ENCODE measurements at places on chromosomes 7 and 10.

DNA sequence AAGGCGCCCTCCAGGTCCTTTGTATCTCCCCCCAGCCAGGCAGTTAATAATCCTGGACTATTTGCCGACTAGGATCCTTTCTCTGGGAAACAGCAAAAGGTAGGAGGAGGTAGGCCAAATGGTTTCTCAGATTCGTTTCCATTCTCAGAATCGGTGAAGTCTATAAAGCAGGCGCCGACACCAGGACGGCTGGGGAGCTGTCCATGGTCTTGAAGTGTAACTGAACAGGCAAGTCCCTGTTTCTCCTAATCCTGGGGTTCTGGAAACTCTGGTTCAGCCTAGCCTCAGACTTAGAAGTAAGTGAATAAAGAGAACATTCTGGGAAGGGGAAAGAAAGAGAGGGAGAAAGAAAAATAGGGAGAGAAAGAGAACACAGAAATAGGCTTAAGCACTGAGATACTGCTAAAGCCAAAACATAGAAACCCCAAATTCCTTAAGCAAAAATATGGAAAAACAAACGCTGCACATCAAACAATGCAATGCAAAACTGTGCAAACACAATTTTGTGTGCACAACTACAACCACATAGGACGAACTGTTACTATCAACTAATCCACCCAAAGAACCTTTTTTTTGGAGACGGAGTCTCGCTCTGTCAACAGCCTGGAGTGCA is 11.1 kb upstream of the INA start:
- DNase-seq, result peak; percentile 23

DNA sequence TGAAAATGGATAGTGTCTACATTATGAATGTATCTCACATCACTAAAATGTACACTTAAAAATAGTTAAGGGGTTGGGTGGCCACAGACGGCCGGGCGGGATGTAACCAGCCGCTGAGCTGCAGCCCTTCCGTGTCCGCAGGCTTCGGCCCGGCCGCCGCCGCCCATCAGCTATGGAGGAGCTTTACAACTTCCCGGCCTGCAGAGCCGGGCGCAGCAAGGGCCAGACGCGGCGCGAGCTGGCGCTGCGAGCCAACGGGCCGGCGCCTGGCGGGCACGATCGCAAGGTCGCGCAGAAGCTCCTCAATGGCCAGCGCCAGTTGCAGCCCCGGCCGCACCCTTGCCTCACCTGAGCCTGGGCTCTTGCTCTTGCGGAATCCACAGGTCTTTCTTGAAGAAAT is 69.1 kb downstream of the KMT2C start:
- no peak for DNase-seq

GRCh38 chr7:30082686-30083085 is 52.1 kb upstream of the MTURN start:
- DNase-seq, result no peak

DNA sequence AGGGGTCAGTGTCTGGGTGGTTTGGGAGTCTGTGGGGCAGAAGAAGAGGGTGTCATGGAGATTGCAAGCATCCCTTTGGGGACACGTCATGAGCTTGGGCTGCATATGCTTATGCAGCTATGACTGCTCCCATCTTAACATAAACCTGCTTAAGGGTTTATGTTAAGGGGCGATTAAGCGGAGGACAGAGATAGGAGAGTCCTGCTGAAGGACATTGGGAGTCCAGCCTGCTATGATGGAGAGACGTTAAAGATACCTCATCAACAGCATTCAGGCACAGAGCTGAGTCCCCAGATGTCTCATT is 76.8 kb upstream of the AKR1E2 start:
- DNase-seq, result no peak

GRCh38 chr10:49441488-49442476 is 45.9 kb upstream of the DRGX start:
- DNase-seq, result no peak

DNA sequence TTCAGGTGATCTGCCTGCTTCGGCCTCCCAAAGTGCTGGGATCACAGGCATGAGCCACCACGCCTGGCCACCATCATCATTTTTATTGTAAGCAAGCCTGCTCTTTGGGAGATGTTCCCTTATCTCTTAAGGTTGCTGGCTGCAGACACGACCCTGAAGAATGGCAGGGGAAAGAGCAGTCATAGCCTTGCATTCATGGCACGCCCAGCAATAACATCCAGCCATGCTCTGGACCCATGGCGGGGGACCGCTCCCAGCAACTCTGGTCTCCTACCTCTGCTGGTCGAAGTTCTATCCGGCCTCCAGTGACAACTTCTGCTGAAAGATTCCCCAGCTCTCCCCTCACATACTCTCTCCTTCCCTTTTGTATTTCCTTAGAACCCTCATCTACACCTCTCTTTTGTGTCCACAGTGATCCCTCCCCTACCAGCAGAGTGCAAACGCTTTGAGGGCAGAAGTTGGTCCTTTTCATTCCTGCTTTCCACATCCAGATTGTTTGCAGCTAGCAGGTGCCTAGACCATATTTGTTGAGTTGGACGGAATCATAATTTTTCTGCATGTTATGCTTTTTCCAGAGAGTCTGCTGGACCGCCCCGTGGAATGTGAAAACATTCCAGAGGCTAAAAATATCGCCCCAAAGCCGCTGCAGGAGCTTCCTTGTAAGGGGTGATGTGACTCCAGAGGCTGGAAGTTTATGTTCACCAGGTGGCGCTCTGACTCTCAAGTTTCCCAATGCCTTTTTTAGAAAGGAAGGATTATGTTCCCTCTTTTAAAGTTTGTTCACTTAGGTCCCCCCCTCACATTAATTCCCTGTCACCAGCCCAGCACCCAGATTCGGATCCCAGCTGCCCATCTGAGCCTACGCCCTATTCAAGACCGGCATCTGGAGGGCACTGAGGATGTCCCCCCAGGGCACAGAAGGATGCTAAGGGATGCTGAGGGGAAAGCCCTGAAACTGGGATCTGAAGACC is 4.3 kb upstream of the MARVELD1 start:
- DNase-seq, result no peak

GRCh38 chr7:19619122-19619521 is 89.7 kb downstream of the POLR1F start:
- no peak for DNase-seq

GRCh38 chr7:49852619-49853462 is 79.4 kb downstream of the VWC2 start:
- DNase-seq, result no peak

DNA sequence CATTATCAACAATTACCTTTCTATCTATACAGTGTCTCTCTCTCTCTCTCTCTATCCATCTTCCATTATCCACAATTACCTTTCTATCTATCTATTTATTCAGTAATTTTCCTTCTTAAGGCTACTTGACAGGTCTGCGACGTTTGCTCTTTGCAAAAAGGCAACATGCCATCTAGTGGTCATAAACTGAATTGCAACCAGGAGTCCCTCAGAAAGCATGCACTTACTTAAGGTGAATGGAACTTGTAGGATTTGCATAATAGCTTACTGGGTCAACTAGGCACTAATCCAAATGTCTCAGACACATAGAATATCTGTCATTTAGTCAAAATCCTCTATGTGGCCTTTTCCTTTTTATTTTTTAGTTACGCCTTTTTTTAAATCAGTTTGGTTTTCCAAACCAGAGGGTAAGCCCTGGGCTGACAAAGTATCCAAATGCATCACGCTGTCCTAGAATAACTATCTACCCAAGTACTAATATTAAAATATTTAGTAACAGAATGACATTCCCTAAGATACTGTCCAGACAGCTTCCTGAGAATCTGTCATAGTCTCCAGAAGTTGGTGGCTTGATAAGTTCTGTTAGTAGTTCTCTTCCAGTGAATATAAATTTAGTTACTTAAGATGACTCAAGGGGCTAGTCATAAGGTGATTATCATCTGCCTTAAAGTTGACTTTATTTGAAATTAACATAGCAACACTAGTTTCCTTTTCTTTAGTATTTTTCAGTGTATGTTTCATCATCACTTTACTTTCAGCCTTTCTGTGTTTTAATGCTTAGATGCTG is 208.3 kb downstream of the PPP1R3A start:
- DNase-seq, result peak; percentile 76

DNA sequence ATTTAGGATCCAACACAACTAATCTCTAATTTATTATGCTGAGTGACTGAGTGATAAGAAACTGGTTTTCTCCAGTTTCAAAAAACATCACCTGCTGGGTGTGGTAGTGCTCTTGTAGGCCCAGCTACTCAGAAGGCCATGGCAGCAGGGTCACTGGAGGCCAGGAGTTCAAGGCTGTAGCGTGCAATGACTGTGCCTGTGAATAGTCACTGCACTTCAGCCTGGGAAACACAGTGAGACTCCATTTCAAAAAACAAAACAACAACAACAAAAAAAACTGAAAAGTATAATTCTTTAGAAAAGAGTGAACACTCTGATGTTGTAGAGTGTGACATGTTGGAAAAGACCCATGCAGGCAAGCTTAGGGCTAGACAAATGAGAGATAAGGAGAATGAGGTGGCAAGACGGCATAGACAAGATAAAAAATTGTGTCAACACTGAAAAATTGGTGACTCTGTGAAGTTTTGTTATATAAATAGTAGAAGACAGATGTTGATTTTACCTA is 150.1 kb upstream of the GPR22 start:
- no peak for DNase-seq

- DNase-seq, result no peak
Measured at GRCh38 chr7:130971297-130971696, 237.3 kb upstream of the KLF14 start.

DNA sequence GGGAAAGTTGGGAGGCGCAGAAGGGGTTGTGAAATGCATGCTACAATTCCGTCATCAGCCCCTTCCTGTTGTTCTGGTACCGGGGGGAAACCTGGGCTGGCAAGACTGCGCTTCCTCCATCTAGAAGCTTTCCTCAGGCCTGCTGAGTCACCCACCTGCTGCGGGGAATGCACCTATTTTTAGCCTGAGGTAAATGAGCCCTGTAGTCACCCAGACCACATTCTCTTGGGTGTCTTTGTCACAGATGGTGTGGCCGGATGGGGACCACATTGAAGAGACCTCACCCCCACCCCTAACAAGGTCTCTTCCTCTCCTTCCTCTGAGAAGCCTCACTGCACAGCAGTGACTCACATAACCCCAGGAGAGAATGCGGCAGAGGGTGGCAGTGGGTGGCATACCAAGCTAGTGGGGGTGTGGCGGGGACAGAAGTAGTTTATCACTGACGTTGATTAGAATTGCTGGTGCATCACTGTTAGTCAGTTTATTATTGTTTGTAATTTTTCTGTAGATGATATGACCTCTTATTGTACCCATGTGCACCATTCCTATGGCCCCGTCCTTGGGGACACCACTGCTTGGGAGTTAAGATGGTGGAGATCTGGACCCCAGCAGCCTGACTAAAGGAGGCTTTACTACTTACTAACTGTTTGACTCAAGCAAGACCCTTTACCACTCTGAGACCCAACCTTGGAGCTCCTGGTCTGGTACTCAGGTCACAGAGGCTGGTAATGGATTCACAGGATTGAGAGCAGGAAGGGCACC is 83.0 kb upstream of the DUSP5 start:
- no peak for DNase-seq

DNA sequence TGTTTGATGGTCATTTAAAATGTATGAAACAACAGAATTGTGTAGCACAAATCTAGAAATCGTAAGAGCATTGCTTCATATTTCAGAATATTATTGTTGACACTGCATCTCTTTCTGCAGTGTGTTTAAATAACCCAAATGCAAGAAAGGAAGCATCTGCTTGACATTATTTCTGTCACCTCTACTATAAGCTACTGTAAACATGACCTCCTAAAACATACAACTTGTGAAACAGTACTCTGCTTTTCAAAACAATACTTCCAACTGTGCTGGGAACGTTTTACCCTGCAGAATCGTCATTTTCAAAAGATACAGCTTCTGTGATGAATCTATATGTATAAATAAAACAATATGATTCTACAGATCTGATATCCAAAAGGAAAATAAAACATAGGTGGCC is 82.0 kb downstream of the RNF133 start:
- DNase-seq, result no peak

GRCh38 chr10:22436526-22436892 is 91.2 kb downstream of the SPAG6 start:
- no peak for DNase-seq

DNA sequence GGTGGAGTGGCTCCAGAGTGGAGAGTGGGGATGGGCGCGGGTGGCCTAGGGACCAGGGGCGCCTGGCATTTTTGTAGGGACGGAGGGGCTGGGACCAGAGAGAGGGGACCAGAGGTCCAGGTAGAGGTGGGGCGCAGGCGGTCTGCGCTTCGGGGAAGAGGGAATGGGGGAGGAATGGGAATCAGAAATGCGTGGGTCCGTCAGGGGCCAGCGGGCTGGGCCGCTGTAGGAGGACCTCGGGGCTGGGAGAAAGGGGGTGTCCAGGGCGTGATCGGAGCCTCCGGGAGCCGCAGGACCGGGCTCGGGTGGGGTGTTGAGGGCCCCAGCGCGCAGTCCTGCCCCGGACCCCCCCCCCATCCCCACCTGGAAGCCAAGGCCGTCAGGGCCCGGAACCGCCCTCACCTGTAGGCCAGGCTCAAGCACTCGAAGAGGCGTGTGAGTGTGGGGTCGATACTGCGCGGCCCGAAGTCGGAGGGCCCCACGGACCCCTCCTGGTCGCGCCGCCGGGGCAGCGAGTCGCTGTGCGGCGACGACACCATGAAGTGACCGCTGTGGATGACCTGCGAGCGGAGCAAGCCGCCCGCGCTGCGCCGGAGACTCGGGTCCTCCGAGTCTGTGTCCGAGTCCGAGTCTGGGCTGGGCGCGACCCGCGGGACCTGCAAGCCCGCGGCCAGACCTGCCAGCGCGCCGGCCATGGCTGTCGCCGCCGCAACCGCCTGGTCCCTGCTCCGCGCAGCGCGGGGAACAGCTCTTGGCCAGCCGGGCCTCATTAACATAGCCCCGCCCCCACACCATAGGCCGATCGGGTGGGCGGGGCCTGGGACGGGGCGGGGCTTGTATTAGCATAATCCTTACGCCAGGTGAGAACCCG is at the start of gene MLXIPL:
Gene MLXIPL, minus strand, starts transcription at position 725 of the 871 bp plus-strand sequence. Its CDS starts 30 bp downstream, at position 695.
- DNase-seq, result no peak

- no peak for DNase-seq
Measured at GRCh38 chr10:132742837-132743194, 43.1 kb downstream of the NKX6-2 start.

GRCh38 chr10:34473174-34474008 is 341.7 kb downstream of the PARD3 start:
- no peak for DNase-seq

GRCh38 chr10:129790715-129791446 is 173.2 kb downstream of the EBF3 start:
- no peak for DNase-seq

- no peak for DNase-seq
Measured at GRCh38 chr10:10892290-10892875, 125.3 kb upstream of the CELF2 start.

GRCh38 chr10:24223341-24223740 is 14.4 kb downstream of the KIAA1217 start:
- no peak for DNase-seq
